Stromal cell of bone marrow (primary cell): ENCODE measurements at places on chromosomes 3 and 15.

DNA sequence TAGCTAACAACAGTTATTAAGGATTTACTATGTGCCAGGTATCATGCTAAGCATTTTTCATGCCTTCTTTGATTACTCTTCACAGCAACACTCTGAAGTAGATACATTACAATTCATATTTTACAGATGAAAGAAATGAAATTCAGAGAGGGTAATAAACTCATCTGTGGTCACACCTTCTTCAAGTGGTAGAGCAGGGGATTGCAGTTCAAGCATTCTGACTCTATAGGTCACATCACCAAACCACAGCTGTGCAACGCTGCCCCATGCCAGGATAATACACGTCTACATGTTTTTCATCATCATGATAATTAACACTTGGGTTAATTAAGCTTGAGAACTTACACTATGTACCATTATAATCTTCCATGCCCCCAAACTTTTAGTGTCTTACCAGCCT, 98.5 kb downstream of the LRRC3B start:
- DNase-seq = no peak

- DNase-seq = no peak
Observed at GRCh38 chr3:126159476-126159875, 20.9 kb downstream of the ALDH1L1 start.

DNA sequence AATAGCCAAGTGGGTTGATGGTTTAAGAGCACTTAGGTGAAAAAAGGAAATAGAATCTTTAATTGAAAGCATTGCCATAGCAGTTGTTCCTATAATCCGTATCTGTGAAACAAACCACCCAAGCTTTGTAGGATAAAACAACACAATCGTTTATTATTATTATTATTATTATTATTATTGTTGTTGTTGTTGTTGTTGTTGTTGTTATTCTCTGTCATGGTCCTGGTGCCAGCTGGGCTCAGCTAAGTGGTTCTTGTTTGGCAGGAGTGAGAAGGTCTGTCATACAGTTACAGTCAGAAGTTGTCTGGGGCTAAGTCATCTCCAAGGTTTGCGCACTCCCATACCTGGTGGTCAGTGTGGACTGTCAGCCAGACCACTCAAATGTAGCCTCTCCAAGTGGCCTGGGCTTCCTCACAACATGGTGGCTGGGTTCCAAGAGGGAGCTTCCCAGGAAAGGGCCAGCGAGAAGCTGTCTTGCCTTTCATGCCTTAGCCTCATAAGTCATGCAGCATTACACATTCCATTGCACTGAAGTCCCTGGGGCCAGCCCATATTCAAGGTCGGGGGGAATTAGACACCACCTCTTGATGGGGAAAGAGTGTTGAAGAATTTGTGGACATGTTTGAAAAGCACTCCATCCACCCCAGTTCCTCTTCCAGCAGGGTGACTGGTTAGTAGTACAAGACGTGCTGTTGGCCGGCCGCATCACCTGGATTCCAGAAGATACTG, 54.3 kb upstream of the FGD5 start:
- no peak for DNase-seq

DNA sequence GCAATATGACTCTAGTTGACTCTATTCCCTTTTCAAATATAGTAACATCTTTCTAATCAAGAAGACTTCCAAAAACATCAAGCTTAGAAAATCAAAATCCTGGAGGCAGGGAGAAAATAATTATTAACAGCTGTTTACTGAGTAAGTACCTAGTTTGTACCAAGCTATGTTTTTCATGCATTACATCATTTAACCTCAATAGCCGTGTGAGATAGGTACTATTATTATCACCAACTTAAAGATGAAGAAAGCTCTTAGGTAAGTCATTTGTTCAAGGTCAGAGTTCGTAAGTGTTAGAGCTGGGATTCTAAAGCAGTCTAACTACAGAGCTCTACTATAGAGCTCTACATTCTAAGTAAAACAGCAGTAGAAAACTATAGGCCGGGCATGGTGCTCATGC, 41.6 kb downstream of the GSK3B start:
- no peak for DNase-seq

DNA sequence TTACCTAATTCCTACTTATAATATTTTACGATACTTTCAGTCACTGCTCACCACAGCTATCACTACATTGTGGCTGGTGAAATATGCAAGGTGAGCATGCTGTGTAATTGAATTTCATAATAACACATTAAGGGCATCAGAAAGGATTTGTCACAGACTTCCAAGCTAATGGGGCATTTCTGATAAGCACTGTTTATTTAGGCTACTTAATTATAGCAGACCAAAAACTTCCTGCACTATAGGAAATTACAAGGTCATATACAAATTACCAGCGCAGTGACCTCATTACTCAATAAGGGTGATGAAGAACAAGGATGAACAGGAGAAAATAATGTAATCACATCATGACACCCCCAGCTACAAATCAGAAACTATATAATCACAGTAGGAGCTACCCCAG, 88.6 kb upstream of the FAM3D start:
- DNase-seq = no peak

- DNase-seq = no peak
Observed at GRCh38 chr3:36823806-36824205, 59.5 kb upstream of the DCLK3 start.

DNA sequence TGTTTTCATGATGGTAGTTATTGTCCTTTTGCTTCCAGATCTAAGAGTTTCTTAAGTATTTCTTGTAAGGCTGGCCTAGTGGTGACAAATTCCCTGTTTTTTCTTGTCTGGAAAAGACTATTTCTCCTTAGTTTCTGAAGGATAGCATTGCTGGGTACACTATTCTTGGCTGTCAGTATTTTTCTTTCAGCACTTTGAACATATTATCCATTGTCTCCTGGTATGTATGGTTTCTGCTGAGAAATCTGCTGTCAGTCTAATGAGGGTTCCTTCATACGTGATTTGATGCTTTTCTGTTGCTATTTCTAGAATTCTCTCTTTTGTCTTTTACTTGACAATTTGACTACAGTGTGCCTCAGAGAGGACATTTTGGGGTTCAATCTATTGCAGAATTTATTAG, 134.3 kb downstream of the CGGBP1 start:
- DNase-seq = no peak

DNA sequence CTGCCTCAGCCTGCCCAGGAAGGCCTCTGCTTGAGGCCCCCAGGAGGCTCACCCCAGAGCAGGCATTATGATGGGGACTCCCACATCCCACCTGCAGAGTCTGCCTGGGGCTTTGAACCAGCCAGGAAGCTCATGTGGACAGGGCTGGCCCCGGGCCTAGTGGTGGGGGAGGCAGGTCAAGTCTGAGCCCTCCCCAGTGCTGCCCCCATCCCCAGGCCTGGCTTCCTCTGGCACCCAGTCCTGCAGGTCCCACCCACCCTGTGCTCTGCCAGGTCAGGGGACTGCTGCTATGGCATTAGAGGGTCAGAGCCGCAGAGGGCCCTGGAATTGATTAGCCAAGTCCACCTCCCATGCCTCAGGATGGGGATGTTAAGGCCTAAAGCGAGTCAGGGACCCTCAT, 17.6 kb upstream of the VPS33B start:
- no peak for DNase-seq

DNA sequence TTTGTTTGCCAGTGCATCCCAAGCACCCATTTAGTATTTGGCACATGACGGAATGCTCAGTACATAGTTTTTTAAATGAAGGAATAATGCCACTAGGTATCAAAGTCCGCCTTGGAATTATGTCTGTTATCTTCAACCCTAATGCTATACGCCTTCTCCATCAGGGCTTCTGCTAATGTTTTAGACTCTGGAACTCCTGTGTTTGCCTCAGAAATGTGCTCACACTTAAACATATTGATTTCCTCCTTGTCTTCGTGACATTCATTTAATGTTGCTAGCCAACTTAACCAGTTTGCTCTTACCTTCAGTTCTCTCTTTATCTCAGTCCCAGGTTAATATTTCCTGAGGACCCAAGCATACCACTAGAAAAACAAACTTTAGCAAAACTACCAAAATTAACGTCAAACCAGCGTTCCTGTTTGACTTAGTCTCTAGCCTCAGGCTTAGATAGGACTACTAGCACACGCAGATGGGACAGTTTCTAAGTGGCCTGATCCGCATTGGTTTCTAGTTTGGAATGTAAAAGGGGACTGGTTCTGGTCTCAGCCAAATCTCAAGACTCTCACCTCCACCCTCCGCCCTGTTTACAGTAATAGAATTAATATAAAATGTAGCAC, 81.4 kb downstream of the IL1RAP start:
- DNase-seq = no peak

DNA sequence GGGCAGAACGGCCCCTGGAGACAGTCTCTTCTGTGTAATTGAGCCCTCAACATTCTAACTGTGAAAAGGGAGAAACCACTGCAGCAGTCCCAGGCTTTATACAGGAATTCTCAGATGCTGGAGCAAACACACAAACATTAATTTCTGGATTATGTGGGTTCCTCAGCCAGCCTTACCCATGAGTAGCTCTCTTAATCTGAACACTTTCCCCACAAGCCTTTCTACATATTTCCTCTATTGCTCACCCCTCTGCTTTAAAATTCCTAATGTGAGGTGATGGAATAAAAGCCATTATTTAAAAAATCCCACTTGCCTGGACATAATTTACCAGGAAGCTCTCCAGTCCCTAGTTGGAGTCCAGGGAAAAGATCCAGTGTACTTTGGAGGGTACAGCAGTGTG, 139.0 kb downstream of the CTNNB1 start:
- DNase-seq = no peak
